Astrocyte (in vitro differentiated cells and primary cell): ENCODE measurements at places on chromosomes 12 and 14. TPM values are rescaled to one million over a fixed set of nuclear protein-coding genes. Genes with fewer than 3 reads are reported as not detected.

DNA sequence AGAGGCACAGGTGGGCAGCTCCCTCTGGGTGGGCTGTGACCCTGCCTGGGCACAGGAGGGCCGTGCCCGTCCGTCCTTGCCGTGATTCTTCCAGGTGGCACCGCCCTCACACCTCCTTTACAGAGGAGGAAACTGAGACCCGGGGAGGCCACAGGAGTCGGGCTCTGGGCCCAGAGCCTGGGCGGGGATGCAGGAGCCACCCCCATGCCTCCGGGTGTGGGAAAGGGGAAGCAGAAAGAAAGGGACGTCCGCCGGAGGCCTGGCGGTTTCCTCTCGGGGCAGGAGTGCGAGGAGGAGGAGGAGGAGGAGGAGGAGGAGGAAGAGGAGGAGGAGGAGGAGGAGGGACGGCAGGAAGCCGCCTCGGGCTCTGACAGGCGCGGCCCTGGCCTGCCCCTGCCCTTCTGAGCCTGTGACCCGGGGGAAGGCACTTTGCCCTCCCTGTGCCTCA, 23.0 kb downstream of the SH2B3 start:
- DNase-seq: no peak

DNA sequence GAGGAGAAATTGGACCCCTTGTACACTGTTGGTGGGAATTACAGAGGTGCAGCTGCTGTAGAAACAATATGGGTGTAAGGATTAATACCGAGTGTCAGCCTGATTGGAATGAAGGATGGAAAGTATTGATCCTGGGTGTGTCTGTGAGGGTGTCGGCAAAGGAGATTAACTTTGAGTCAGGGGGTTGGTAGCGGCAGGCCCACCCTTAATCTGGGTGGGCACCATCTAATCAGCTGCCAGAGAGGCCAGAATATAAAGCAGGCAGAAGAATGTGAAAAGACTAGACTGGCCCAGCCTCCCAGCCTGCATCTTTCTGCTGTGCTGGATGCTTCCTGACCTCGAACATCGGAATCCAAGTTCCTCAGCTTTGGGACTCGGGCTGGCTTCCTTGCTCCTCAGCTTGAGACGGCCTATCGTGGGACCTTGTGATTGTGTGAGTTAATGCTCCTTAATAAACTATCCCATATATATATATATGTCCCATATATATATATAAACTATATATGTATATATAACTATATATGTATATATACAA, 38.4 kb upstream of the PPP2R5C start:
- DNase-seq: no peak

- DNase-seq: no peak
These were observed 226.3 kb upstream of the NOS1 start for GRCh38 chr12:117587631-117588287.

Gene RD3L
- not detected in 2 replicates for total RNA-seq

Gene HNRNPC
- total RNA-seq: 525 and 536 TPM in 2 replicates
